NCI-H1417 (cell line): ENCODE measurements at places on chromosomes 11 and 22.

DNA sequence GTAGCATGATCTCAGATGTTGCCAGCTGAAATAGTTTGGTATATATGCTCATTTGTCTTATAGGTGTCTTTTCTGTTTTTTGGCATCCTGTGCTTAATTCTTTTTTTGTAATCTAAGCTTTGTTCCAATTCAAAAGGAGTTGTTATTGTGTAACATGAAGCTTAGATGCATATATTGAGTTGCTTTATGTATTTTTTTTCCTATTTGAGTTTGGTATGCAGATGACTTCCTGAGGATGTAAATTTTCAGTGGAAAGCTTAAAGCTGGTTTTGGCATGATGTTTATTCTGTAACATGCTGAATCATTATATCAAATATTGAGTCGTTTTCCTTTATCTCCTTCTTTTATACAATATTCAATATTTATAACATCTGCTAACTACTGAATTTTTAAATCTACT, 69.4 kb downstream of the DDX10 start:
- no peak for DNase-seq

DNA sequence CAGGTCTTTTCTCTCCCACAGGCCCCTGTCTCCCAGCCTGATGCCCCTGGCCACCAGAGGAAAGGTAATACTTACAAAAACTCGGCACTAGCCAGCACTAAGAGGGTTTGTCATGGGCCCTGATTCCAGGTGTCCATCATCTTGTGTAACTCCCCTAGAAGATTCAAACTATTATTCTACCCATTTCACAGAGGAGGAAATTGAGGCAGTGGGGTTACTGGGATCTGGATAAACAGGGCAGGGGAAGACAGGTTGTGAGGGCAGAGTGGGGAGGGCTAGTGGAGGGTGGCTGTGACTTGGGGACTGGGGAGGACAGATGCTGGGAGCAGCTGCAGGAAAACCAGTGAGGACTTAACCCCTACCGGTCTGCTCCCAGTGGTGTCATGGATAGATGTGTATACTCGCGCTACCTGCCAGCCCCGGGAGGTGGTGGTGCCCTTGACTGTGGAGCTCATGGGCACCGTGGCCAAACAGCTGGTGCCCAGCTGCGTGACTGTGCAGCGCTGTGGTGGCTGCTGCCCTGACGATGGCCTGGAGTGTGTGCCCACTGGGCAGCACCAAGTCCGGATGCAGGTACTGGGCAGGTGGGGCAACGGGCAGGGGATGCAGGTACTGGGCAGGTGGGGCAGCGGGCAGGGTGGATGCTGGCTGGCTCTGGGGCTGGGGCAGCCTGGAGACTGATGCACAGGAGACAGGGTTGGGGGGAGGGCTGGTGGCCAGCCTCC, 1.2 kb downstream of the VEGFB start:
- no peak for DNase-seq

GRCh38 chr11:134513585-134514120, 101.6 kb upstream of the B3GAT1 start:
- DNase-seq = no peak

DNA sequence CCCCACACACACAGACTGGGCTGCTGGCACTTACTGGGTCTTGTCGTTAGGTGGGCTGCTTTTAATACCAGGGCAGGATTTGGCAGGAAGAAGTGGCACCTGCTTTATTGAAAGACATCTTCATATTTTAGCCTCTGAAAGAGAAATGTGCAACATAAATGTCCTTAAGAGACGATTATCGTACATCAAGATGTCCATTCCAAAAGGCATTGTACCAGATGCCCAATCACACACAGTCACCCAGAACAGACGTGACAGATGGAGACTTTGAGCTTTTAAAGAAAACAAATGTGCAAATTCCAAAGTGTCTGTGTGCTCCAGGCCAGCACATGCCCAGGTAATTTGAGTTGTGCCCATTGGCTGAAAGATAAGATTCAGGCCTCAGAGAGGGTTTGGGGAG, 155.7 kb downstream of the RRAS2 start:
- no peak for DNase-seq

- DNase-seq = no peak
Observed at GRCh38 chr11:117037975-117038350, 60.3 kb downstream of the SIK3 start.

DNA sequence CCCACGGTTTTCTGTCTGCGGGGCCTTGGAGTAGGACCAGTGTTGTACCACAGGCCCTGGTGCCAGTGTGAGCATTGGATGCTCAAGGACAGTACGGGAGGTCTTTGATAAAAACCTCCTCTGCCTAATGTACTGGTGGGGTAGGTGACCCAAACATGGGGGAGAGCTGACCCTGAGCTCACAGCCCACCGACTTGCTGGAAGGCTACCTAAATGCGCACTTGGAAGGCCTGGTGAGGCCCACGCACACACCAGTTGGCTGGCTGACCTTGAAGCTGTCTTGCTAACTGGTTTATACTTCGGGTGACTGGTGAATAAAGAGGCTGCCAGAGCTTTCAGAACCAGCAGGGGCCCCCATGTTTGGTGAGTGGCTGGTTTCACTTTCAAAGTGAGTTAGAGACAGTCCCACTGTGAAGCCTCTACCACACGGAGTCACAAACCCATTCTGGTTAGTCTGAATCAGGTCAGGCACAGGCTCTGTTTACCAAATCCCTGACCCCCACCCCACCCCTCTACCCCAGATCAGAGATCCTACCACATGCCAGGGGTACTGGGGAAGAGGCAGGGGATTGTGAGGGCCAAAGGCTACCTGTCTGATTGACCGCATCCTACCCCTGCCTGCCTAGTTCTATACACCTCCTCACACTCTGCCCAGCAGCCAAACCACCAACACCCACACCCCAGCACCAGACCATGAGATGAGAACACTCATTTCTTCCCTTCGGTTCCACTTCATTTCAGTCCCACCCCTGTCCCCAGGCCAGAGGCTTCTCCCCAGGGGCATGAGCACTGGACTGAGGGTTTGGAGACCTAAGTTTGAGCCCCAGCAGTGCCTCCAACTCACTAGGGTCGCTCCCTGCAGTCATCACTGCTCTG, 12.7 kb upstream of the IL2RB start:
- DNase-seq = no peak

DNA sequence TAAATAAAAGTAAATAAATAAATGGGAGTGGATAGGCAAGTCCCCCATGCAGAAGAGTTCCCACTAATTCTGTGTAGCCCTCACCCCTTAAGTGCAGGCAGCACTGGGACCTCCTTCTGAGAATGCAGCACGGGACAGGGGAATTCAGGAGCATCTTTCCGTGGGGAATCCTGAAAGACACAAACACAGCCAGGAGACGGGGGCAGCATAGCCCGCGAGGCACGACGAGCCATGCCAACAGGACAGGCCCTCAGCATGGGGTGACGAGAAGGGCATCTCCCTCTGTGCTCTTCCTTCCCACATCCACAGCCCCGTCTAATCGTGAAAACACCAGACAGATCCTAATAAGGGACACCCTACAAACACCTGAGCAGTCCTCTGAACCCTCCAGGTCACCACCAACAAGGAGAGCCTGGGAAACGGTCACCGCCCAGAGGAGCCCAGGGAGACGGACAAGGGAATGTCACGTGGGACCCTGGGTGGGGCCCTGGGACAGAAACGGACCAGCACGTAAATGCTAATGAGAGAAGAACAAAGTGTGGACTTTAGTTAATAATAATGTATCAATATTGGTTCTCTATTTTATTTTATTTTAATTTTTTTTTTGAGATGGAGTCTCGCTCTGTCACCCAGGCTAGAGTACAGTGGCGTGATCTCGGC, 6.8 kb downstream of the KRTAP5-5 start:
- DNase-seq = no peak

DNA sequence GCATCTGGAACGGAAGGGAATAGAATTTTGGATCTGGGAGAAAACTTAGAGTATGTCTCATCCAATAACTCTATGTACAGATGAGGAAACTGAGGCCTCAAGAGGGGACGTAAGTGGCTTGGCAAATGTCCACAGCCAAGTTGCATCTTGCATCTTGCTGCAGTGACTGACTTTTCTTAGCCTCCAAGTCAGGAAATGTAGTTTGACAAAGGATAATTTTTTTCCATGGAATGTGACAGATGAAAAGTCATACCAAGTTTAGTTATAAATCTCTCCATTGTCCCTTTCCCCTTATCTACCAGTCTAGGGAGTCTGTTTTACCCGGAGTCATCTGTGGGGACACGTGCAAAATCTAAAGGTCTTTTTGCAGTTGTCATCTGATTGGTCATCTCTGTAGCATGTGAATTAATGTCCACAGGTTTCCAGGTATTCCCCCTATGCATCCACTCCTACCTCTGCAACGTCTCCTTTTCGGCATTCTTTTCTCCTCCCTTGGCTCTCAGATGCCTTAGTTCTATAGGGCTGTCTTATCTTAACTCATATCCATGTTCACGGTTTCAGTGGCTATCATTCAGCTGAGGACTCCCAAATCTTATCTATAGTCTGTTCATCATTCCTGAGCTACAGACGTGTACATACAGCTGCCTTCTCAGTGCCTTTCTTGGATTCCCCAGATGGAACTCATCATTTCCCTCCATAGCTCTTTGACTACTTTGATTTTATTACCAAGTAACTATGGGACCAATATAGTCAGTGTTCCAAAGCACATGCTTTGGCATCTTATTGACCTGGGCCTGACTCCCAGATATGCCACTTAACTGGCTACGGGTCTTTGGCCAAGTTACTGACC, 139.5 kb upstream of the TIMP3 start:
- DNase-seq = no peak

DNA sequence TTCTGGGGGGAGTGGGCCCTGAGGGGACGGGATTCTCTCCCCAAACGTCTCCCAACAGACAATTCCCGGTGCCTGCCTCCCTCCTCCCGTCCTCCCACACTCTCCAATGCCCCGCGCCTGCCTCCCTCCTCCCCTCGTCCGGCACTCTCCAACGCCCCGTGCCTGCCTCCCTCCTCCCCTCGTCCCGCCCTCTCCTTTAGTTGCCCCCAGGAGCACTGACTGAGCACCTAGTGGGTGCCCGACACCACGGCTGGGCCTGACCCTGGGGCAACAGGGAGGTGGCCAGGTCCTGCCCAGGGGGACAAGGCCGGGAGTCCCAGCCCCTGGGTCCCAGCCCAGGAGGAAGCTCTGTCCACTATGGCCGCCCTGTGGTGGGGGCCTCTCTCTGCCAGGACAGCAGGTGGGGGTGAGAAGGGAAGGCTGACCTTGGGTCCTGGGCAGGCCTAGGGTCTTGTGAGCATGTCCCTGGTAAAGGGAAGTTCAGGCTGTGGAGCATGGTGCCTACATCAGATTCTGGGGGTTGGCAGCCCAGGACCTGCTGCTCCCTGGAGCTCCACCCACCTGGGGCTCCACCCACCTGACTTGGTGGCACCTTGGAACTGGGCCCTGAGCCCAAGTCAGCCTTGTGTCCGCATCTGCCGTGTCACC, 942.3 kb downstream of the BRD1 start:
- no peak for DNase-seq

DNA sequence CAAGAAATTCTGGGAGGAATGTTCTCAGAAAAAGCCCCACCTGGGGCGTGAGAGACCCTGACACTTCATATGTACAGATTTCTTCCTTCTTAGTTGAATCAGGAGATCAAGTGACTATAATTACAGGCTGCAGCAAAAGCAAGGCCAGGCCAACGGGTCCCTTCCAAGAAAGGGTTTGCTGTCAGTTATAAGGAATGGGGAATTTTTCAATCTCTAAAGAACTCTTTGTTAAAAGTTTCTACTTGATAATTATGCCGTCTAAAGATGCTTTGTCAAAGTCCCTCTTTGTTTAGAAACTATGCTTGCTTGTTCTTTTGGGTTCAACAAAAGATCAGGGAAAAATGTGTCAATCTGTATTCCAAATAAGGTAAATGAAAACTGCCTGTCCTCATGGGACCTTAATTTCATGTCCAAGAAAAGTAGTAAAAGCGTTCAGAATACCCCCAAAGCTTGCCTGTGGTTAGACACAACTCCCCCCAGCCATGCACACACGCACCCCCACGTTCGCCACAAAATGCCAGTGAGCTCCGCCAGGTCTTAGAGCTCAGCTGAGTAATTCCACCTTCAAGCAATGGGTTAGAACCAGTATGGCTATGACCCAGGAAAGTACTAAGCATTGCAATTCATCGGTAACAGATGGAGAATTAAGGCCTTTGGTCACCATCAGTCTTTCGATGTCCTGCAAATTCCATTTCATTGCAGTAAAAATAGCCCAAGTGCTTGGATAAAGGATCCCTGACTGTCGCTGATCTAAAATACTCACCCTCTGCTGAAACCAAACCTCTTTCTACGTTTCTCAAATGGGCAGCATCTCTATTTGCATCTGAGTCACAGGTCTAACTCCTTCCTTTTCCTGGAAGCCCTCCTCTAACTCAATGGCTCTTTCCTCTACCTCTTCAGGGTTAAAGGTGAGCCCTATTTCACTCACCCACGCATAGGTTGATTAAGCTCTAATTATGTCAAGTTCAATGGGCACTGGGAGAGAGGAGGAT, 419.2 kb upstream of the SYN3 start:
- DNase-seq = no peak

DNA sequence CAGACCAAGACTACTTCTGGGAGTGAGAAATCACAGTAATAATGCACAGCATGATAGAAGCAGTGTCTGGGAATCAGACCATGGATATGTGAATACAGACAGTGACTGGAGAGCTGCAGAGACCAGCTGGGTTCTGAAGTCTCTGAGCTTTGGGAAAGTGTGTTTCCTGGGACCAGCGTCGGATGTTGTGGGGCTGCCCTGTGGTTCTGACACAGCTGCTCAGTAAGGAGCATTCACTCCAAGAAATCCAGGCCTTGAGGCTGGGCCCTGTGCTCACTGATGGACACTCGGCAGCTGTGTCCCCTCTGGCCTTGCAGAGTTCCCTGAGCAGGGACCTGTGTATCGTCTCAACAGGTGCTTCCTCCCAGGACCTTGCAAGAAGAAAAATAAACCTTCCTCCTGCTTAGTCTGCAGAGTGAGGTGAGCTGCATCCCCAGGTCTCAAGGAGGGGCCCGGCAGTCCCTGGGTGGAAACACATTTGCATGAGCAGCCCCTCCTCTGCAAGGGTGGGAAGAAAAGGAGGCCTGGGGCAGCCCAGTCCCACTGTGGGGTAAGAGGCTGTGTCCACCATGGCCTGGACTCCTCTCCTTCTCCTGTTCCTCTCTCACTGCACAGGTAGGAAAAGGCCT, 107.9 kb downstream of the VPREB1 start:
- no peak for DNase-seq

GRCh38 chr22:42596863-42597530, 17.7 kb downstream of the POLDIP3 start:
- no peak for DNase-seq
